ENCODE measurements at places on chromosomes 11 and 22.

- DNase-seq: no peak
Observed at GRCh38 chr11:8252388-8252787, 11.3 kb downstream of the LMO1 start.

- DNase-seq: no peak
Observed at GRCh38 chr11:91264481-91264880, 960.1 kb upstream of the FAT3 start.

DNA sequence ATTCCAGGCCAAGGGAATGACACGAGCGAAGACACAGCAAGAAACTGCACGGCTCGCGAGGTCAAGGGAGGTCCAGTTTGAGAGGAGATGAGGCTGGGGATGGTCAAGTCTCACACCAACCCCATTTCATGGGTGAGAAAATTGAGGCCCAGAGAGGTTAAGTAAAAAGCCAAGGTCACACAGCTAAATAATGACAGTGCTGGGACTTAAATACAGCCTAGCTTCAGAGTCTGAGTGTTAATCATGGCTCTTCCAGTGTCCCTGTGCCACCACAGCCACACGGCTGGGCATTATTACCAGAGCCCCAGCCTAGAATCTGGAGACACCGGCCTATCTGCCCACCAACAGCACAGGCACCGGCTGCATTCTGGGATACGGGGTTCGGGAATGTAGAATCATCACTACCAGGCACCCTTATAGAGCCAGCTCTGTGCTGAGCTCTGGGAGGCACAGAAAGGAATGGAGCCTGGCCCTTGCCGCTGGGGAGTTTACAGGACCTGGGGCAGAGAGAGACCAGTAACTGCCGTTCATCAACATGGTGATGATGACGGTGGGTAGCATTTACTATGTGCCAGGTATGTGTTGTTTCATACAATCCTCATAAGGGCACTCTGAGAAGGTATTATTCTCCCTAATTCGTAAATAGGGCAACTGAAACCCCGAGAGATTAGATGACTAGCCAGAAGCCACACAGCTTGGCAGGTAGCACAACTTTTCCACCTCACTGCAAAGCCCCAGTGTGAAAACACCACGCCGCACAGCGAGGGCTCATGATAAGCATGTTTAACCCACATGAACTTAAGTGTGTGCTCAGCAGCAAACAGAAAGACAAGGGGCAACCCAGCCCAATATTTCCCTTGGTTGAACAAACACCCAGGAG lies 51.8 kb downstream of the CD6 start:
- DNase-seq: no peak

DNA sequence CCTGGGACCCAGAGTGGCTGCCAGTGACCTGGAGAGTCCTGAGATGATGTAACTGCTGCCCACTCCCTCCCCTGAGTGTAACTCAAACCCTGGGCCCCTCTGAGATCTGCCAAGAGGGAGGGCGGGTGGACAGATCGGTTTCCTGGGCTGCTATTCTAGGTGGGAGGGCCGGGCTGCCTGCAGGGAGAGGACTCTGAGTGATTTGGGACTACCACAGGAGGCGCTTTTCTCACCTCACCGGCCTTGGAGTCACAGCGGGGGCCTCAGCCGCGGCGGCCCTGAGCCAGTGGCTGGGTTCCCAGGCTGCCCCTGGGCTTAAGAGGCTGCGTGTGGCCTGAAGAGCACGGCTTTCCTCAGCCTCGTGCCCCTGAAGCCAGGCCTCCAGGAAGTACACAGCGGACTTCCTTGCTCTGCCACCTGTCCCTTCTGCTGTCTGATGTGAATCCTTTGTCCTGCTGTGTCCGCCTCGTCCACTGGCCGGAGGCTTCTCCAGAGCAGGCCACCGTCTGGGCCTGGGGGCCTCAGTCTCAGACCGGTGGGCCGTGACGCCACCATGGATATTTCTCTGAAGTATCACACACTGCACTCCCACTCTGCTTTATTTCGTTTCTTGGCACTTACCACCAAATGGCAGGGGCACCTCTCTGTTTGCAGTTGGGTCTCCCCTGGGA lies 11.5 kb downstream of the RELT start:
- DNase-seq: no peak

DNA sequence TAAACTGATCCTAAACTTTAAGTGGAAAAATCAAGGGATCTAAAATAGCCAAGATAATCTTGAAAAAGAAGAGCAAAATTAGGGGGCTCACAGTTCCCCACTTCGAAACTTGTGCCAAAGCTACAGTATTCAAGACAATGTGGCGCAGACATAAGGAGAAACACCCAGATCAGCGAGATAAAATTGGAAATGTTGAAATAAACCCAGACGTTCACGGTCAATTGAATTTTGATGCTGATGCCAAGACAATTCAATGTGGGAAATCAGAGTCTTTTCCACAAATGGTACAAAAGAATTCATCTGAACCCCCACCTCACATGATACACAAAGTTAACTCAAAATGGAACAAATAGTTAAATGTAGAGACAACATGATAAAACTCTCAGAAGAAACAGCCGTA lies 601.6 kb downstream of the BRD1 start:
- DNase-seq: no peak

- DNase-seq: no peak
Observed at GRCh38 chr11:77505956-77506355, 32.1 kb upstream of the PAK1 start.

DNA sequence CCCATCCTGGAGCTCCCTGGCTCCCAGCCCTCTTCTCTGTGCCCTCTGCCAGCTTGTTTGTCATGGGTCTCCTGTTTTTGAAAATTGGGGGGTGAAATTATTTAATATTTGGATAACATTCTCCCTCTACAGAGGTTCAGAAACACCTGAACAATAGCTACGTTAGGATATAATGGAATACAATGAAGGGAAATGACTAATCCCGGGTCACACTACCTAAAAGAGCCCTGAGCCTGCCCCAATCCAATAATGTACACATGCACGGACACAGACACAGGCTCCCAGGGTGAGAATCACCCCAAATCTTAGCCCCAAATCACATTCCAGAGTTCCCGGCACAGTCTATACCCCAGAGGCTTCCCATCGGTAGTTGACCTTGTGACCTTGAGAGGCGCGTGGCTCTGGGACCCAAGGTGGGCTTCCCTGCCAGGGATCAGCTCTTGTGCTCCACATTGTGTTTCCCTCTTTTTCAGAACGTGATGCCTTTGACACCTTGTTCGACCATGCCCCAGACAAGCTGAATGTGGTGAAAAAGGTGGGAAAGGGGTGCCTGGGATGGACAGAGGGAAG lies 135.5 kb downstream of the PARVA start:
- DNase-seq: no peak

- no peak for DNase-seq
Observed at GRCh38 chr11:81970886-81971285, 762.8 kb downstream of the FAM181B start.

Measured in midbrain (tissue), 1 donor.